GM03348 (cell line): ENCODE measurements at places on chromosomes 16 and 17.
A peak's percentile ranks its signal among the peaks of the same experiment; 100 is the strongest.

- no peak for DNase-seq
Observed at GRCh38 chr16:53153130-53153529, 98.3 kb downstream of the CHD9 start.

DNA sequence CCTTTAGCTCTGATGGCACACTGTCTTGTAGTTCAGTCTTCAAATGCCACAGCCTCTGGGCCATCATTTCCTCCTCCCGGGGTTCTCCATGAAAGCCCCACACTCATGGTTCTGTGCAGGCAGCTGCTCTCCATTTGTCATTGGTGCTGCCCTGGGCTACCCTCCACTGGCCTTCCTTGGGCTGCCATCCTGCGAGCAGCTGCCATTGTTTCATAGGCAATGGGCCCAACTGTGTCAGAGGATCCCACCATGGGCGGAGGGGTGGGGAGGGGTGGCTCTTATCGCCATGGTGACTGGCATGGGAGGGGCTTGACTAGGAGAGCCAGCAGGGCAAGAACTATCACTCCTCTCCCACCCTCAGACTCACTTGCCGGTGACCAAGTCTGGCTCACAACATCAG, 38.6 kb upstream of the BRD7 start:
- no peak for DNase-seq

DNA sequence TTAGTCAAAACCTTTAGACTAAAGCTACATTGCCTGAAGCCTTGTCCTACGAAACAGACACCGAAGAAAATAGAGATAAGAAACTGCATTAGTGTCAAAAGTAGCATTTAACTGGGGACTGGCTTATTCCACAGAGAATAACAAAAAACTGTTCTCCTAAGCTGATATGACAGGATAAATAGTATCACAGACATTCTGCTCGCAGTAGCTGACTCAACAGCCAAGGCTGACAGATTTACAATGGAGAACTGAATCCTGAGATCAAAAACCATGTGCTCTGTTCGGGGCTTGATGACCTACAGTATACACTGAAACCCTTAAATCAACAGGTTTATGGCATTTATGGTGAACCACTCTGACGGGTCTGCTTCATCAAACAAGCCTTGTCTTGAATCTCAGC, 25.5 kb downstream of the ADAMTS18 start:
- no peak for DNase-seq

DNA sequence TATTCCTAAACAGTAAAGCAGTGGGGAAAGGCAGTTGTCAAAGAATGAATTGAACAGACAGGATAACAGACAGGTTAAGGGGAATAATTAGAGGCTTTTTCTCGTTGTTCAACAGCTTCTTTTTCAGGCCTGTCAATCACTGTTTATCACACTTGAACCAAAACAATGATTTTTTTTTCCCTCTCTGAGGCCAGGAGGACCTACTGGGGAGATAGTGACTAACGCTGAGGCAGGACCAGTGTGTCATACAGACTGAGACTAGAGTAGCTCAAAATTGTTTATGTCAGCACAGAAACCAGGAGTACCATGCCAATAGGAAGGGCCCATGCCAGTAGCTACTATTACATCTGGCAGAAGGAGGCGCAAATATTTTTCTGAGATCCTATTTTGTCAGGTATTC, 41.3 kb upstream of the NLK start:
- DNase-seq, result no peak

DNA sequence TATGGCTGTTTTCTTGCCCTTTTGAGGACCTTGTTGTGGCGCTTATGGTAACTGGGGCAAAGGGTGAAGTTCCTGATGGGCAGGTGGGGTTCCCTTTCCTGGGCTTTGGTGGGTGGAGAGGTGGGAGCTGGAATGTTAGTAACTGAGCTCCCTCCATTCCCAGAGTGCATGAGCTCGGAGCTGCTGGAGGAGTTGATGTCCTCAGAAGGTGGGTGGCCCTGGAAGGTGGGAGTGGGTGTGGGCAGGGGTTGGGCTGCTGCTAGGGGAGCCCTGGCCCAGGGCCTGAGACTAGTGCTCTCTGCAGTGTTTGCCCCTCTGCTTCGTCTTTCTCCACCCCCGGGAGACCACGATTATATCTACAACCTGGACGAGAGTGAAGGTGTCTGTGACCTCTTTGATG, 1.2 kb upstream of the ELMO3 start:
- no peak for DNase-seq

- no peak for DNase-seq
Observed at GRCh38 chr17:13919818-13920217, 149.5 kb upstream of the COX10 start.

DNA sequence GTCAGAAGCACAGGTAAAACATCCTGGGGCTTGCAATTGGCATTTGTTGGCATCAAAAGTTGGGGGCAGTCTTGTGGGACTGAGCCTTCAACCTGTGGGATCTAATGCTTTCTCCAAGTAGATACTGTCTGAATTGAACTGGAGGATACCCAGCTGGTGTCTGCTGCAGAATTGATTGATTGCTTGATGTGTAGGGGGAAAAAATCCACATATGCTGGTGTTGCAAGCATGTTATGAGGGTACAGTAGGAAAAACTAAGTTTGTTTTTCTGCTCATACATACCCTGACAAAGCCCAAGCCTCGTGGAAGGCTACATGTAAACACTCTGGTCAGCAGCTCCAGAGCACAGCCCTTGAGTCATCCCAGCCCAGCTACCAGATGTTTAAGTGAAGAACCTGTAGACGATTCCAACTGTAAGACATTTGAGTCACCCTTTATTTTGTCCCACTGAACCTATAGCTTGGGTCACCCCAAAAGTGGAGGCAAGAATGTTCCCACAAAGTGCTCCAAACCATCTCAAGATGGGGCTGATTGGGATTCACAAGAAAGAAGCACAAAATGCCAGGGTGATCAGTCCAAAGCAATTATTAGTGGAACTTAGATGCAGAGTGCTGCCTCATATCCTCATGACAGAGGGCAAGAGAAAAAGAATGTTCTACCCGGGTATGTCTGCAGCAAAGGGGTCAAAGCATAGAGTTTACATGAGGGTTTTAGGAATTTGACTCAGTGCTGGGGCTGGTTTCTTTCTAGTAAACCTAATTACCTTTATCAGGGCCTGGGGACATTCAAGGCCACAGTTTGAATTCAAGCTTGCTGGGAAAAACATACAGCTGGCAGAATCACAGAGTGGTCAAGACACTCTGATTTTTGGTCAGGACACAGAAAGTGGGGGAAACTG, 9.6 kb upstream of the APPBP2 start:
- peak; percentile 38 for DNase-seq

DNA sequence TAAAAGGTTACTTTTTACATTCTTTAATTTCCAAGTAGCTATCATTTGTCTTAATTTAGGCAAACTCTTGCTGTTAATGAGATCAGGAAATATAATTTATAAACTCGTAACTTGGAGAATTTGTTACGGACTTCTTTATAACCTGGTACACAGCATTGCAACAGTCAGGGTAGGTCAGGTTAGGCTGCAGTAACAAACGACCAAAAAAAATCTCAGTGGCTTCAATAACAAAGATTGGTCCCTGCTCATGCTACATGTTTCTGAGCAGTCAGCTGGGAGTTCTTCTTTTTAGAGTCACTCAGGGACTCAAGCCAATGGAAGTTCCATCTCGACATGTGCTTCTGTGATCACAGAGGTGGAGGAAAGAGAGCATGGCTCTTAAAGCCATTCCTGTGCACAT, 110.1 kb downstream of the USP31 start:
- no peak for DNase-seq

DNA sequence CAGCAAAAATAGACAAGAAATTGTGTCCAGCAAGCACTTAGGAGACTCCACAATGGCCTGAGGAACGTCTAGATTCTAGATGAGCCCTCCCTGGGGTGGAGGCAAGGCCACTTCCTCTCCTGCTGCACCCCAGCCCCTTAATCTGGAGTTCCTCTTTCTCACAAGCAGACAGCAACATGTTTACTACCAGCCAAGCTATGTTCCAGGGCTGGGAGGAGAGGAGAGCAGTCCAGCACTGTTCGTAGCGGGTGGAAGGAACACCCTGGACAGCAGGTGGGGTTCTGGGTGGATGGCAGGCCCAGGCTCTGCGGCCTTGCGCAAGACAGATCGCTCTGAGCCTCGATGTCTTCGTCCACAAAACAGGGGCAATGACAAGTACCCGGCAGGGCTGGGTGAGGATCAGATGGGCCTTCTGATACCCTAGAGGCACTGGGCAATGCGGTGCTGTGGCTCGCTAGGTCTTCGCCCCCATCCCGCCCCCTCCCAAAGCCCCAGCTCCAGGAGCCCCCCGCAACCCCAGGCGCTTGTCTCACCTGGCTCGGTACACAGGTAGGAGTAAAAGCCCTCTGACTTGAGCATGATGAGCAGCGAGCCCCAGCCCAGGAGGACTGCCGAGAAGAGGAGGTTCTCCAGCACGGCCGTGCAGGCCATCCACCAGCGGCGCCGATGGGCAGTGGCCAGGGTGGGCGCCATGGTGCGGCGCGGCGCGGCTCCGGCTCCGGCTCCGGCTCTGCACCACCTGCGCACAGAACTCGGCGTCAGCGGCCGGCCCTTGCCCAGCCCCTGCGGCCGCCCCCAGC, 1.3 kb downstream of the SLC43A2 start:
- DNase-seq, result no peak

DNA sequence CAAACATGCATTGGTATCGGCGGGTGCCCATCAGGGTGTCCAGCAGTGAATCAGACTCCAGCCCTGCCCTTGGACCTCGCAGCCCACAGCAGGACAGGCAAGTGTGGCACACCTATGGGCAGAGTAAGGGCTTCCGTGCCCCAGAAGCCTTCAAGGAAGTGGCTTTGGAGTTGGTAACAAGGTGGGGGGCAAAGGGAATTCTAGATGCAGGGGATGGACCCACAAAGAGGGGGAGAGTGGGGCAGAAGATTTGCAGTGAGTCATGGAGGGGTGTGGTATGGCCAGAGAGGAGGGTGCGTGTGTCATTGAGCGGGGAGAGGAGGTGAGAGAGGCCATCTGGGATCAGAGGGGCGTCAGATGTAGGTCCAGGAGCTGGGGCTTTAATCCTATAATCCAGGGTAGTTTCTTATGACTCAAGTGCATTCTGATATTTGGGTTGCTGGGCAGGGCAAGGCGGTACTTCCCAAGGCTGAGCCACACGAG, 8.5 kb upstream of the SPNS2 start:
- no peak for DNase-seq

DNA sequence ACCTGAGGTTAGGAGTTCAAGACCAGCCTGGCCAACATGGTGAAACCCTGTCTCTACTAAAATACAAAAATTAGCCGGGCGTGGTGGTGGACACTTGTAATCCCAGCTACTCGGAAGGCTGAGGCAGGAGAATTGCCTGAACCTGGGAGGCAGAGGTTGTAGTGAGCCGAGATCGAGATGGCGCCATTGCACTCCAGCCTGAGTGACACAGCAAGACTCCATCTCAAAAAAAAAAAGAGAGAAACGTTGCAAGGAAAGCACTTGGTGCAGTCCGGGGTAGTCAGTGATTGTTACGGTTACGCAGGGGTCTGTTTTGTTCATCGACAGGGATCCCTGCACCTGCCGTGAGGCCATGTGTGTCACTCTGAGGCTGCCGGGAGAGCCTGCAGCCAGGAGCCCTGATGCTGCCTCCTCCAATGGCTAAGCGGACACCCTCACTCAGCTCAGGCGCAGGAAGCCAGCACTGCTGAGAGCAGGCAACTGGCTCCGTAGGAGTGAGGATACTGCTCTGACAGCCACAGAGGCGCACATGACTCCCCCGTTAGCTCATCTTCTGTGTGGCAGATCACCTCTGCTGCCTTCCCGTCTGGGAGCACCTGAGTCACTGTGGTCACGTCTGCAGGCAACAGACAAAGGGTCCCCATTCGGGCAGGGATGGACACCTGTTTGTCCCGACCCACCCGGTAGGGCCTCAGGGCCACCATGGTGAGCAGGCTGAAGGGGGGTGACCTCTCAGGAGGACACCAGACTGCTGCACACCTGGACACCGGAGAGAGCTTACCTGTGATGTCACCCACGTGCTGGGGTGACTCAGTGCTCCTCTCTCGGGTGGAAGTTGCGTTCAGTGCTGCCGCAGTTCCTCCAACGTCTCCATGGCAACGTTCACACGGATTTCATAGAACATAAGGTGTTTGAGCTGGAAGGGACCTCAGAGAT, 5.2 kb upstream of the RAB26 start:
- DNase-seq, result no peak

GRCh38 chr16:86970279-86970678, 346.9 kb downstream of the C16orf95 start:
- no peak for DNase-seq

GRCh38 chr17:10875984-10876555, 38.2 kb upstream of the PIRT start:
- peak; percentile 67 for DNase-seq

DNA sequence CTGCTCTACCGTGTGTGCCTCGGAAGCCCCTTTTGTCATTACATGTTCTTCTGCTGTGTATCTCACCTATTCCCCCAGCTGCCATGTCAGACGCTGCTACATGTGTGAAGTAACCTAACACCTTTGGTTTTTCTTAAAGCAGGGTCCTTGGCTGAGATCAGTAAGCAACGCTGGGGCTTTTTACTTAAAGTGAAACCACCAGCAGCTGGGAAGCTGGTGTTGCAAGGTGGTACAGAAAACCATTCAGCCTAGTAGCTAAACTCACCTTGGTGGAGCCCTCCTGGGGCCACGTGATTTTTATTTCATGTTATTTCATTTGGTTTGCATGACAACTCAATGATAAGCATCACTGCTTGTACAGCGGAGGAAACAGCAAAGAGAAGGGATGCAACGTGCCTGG, 62.6 kb downstream of the PLCG2 start:
- DNase-seq, result no peak

- DNase-seq, result no peak
Observed at GRCh38 chr17:83193336-83194185, 114.2 kb downstream of the METRNL start.

DNA sequence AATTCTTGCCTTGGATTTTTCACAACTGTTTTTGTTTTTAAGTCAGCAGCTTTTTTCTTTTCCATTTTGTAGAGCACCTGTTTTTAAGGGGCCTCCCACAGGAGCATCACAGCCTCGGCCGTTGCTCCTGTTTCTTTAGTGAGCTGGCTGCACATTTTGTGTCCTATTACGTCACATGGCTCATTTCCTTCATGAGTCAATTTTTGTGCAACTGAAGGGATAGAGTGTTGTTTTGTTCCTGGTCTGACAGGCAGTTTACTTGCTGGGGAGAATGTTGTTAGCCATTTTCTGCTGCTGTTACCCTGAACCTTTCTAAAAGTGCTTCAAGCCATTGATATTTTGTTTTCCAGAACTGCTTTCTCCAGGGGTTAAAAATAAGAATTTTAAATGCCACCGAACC, 45.0 kb upstream of the CRISPLD2 start:
- peak; percentile 73 for DNase-seq

GRCh38 chr17:44221084-44221861, 1.8 kb upstream of the UBTF start:
- peak; percentile 88 for DNase-seq
